Brain (organoid and tissue), 16 donors: ENCODE measurements at places on chromosomes 12 and 14. TPM values are rescaled to one million over a fixed set of nuclear protein-coding genes. Genes with fewer than 3 reads are reported as not detected.

KRT73 gene
- not detected for polyA plus RNA-seq

C12orf50 gene
- not detected for polyA plus RNA-seq

SPTSSA gene
- 24.1 TPM for polyA plus RNA-seq

TMTC2 gene
- 11.4 TPM for polyA plus RNA-seq

PYGL gene
- 2.4 TPM for polyA plus RNA-seq

PRICKLE1 gene
- 2.9 TPM for polyA plus RNA-seq

KCNH3 gene
- 30.6 TPM for polyA plus RNA-seq

RFLNA gene
- 1.5 TPM for polyA plus RNA-seq

CLEC2A gene
- not detected for polyA plus RNA-seq

HNF1A gene
- polyA plus RNA-seq, result not detected

RBMS2 gene
- 5.2 TPM for polyA plus RNA-seq

CCDC38 gene
- polyA plus RNA-seq, result not detected
